ENCODE measurements at places on chromosomes 16 and 17.

GRCh38 chr17:67435122-67435521 is 58.0 kb downstream of the PITPNC1 start:
- DNase-seq, result peak; percentile 85

DNA sequence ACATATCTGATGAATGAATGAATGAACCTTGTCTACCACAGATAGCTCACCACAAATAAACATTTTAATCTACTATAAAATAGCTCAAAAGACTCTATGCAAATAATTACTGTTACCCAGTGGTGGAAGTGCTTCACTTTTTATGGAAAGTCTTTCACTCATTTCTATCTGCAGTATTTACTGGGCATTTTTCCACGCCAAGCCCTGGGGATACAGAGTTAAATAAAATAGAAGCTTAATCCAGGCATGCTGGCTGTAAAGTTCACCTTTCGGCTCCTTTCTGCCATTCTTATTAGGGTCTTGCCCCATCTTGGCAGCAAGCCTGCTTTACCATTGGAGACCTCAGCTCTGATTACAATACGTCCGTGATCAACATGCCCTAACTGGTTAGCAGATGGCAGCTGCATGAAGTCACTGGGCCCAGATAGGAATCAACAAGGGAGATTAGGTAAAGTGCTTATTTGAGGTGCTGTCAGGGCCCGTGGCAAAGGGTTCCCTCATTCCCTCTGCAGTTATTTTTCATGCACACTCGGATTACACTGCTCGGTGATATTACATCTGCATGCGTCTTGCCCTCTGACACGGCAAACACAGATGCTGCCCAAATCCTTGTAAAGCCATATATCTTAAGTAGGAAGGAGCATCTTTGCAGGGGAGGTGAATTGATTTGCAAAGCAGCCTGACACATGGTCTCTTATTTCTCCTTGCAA is 648.9 kb downstream of the WWOX start:
- DNase-seq, result no peak

GRCh38 chr16:11007714-11008280 is 63.4 kb downstream of the CLEC16A start:
- DNase-seq, result no peak

GRCh38 chr17:29358416-29358815 is 31.7 kb upstream of the TAOK1 start:
- DNase-seq, result no peak

DNA sequence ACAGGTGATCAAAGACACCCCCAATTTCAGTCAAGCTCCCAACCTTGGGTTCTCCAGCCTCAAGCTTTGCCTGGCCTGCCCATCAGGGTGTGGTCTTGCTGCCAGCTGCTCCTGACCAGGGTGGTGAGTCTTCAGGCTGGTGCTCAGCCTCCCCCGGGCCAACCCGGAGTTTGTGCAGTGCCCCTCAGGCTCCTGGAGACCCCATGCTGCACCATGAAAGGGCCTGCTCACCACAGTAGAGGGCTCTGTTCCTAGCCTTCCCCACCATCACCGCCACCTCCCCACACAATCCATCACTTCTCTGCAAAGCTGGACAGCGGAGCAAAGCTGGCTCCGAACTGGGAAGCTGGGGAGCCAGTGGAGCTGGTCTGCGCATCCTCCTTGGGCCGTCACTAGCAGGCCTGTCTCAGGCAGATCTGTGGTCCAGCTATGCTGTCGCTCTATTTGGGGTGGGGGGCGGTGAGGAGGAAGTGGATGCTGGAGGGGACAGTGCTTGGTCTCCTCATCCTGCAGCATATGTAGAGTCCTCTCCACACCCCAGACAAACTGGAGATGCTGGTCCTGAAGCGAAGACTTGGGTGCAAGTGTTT is 88.5 kb upstream of the RPL38 start:
- DNase-seq, result no peak

- DNase-seq, result no peak
Measured at GRCh38 chr16:88638323-88639230, at the start of gene IL17C. Gene IL17C (plus strand): TSS chr16:88638572. CDS start chr16:88638642, 70 bp downstream.

DNA sequence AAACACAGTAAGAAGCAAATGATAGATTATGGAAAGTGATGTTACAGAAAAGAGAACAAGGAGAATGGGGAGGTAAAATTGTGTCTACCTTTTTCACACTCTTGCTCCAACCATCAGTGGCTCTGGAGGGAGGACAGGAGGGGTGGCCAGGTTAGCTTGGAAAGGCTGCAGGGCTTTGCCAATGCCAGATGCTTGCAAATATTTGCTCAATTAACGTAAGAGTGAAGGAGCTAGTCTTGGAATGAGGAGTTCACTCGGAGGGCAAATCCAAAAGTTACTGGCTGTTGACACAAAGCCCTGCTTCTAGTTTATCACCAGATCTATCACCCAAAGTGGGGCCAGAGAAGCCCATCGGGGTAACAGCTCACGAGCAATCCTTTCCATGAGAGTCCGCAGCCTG is 7.4 kb upstream of the TNRC6C start:
- no peak for DNase-seq

GRCh38 chr17:27489045-27489715 is 32.9 kb downstream of the KSR1 start:
- DNase-seq, result no peak

DNA sequence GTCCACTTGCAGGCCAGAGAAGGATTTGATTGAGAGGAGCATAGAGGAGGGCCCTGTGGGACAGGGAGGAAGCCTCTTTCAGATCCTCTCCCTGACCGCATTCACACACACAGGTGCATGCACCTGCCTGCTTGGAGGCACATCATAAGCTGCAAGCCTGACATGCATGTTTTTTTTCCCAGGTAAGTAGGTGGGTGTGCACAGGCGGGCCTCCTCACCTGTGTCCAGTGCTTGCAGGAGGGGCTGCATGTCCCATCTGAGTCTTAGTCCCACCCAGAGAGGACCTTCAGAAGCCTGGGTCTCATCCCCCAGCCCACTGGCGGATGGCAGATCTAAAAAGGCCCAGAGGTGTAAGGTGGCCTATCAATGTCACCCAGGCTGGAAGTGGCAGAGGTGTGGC is 130.8 kb downstream of the TMEM132E start:
- no peak for DNase-seq

GRCh38 chr16:1089439-1089821 is 6.6 kb downstream of the C1QTNF8 start:
- DNase-seq, result no peak

DNA sequence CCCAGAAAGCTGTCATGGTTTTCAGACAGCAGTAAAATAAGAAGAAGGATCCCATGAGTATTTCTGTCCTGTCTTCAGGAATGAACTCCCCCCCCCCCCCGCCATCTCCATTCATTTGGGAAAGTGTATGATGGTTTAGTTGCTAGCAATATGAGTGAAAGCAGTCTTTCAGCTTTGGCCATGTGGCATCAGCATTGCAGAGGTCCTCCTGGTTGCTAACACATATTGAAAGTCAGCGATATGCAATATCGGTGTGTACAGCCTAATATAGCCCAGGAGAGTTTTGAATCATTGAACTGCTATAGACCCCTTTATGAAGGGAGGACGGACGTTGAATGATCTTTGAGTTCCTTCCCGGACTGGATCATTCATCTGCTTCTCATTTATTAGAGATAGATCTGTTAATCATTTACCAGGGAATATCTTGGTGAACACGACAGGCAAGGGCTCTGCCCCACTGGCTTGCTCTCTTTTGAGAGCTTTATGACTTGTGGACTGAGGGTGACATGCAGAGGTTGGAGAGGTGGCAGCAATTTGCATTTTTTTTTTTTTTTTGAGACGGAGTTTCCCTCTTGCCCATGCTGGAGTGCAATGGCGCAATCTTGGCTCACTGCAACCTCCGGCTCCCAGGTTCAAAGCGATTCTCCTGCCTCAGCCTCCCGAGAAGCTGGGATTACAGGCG is 25.2 kb downstream of the DEF8 start:
- DNase-seq, result no peak

GRCh38 chr17:18167421-18167820 is 16.2 kb upstream of the ALKBH5 start:
- DNase-seq, result no peak

DNA sequence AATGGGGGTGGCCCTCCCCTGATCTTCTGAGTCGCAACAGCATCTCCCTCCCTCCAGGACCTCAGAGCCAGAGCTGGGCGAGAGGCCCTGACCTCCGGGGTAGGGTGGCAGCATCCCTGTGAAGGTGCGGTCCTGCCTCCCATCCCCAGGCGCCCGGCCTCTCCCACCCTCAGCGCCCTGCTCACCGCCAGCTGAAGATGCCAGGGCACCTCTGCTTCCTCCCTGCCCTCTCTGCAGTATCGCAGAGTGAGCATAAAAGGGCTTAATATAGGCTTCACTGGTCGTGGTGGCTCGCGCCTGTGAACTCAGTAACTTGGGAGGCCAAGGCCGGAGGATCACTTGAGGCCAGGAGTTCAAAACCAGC is 10.7 kb upstream of the MPP2 start:
- DNase-seq, result no peak

GRCh38 chr17:11840831-11841230 is 156.4 kb downstream of the ZNF18 start:
- no peak for DNase-seq

DNA sequence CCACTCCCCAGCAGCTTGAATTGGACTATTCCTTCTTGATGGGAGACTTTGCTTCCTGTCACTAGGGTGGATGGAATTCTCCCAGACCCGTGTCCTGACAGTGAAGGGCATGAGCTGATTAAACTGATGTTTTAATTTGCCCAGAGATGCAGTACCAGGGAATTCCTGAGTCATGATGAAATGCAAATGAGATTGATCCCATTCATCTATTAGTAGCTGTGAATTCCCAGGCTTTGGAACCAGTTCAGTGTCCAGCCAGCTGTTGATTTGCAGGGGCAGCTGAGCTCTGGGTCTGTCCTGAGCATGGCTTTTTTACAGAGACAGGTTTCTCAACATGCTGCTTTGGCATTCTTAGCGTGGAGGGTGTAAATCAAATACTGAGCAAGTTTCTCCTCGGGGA is 157.9 kb downstream of the PITPNC1 start:
- DNase-seq, result no peak

- DNase-seq, result no peak
Measured at GRCh38 chr17:61000911-61001310, 323.3 kb downstream of the BCAS3 start.

- no peak for DNase-seq
Measured at GRCh38 chr16:55539049-55539448, 27.4 kb upstream of the CAPNS2 start.

GRCh38 chr16:81558444-81559175 is 114.0 kb downstream of the CMIP start:
- DNase-seq, result peak; percentile 22

DNA sequence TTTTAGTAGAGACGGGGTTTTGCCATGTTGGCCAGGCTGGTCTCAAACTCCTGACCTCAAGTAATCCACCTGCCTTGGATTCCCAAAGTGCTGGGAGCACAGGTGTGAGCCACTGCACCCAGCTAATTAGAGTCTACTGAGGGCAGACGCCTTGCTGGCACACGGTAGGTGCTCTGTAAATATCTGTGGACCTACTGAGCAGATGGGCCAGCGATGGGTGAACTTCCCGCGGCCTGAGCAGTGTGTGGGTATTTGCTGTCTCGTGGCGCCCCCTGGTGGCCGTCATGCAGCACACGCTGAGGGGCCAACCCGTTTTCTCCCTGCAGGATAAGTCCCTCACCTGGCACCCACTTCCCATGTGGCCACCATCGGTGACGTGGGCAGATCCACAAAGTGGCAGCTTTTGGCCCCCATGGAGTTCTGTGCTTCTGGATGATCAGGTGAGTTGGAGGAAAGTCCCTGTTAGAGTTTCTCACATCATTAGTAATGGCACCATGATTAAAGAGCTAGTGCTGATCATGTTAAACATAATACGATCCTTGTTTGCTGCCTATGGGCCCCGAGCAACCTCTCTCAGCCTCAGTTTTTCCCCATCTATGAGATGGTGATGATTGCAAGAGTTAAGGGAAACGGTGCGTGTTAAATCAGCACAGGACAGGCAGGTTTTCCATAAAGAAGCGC is 40.7 kb downstream of the ZDHHC7 start:
- peak; percentile 63 for DNase-seq

- no peak for DNase-seq
Measured at GRCh38 chr17:1875597-1875996, 45.8 kb downstream of the RPA1 start.

DNA sequence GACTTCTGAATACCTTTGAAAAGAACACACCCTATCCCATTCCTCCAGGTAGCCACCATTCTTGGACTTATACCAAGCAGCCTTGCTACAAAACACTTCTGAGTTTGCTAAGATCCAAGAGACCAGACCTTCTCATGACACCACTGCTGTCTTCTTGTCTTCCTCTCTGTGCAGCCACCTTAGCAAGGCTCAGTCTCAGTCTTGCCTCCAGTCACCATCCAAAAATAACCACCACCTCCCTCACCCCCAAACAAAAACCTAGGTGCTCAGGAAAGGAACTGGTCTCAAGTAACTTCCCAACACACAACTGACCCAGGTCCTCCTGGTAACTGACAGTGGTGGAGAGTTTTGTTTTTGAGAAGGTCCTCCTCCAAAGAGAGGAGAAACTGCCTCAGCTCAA is 90.9 kb upstream of the CORO6 start:
- no peak for DNase-seq

DNA sequence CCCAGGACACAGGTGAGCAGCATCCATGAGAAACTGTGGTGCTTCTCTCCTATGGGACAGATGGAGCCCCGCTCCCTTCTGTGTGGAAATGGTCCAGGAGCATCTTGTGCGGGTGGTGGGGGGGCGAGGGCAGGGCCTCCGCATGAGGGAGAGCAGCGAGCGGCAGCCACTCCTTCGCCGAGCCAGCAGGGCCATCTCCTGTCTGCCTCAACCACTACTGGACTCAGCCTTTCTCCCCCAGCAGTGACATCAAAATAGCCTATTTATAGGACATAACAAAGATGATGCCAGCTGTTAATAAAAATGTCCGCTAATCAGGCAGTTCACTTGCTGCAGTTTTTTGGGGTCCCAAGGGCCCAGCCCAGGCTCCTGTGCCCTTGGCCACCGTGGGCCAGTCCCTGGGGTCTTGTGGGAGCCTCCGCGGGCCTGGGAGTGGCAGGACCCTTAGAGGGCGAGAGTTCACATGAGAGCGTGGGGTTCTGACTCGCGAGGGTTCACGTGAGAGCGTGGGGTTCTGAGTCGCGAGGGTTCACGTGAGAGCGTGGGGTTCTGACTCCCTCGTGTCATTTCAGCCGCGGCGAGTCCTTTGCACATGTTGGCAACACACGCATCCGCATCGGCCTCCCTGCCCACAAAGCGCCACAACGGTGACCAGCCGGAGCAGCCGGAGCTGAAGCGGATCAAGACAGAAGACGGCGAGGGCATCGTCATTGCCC is 47.4 kb downstream of the WDR45B start:
- DNase-seq, result no peak

- no peak for DNase-seq
Measured at GRCh38 chr17:15351925-15352324, 10.5 kb upstream of the TEKT3 start.

Measured in immature natural killer cell (primary cell).